ENCODE measurements at places on chromosomes 2 and 18. TPM values are rescaled to one million over a fixed set of nuclear protein-coding genes. Genes with fewer than 3 reads are reported as not detected.

Gene UBR3
- 21.5 TPM for total RNA-seq

Gene MAP3K19
- not detected for total RNA-seq

Gene ZC3H15
- total RNA-seq, result 64.5 TPM

GRCh38 chr2:86636842-86637241, 13.2 kb upstream of the RNF103 start:
- H3K27ac ChIP-seq, result no peak overlapping the region
- H3K4me3 ChIP-seq, result no peak overlapping the region
- H3K4me1 ChIP-seq, result peaks cover 3% of the 10 kb centered on the region

- no peaks in the 10 kb centered on the region for H3K27me3 ChIP-seq
- no peak overlapping the region for H3K4me3 ChIP-seq
- H3K4me1 ChIP-seq, result no peaks in the 10 kb centered on the region
- DNase-seq, result no peak
These were observed 64.2 kb downstream of the RBM43 start for GRCh38 chr2:151197184-151198108.

- H3K27me3 ChIP-seq, result no peaks in the 10 kb centered on the region
- no peak overlapping the region for H3K27ac ChIP-seq
- H3K4me3 ChIP-seq, result no peak overlapping the region
- no peak for DNase-seq
These were observed 258.8 kb downstream of the MREG start for GRCh38 chr2:215754546-215754945.

GRCh38 chr2:190766174-190766572, 114.4 kb upstream of the GLS start:
- H3K27ac ChIP-seq, result no peak overlapping the region
- H3K27me3 ChIP-seq, result no peaks in the 10 kb centered on the region
- no peak overlapping the region for H3K4me3 ChIP-seq
- DNase-seq, result no peak
- no peaks in the 10 kb centered on the region for H3K36me3 ChIP-seq

DNA sequence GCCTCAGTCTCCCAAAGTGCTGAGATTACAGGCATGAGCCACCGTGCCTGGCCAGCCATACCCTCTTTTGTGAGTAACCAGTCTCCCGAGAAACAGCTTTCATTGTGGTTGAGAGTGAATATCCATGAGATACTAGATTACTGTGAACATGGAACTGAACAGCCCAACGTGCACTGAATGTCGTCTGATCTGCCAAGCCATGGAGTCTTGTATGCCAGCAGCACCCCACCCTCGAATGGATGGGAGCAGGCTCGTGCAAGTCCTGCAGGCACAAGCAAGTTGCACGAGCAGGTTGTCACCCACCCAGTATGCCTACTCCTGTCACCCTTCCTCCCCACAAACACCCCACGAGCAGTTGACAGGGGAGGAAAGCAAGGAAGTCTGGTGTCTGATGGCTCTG, 36.5 kb upstream of the TFCP2L1 start:
- DNase-seq, result no peak
- H3K4me3 ChIP-seq, result no peak overlapping the region
- H3K36me3 ChIP-seq, result no peaks in the 10 kb centered on the region
- no peak overlapping the region for H3K27ac ChIP-seq
- H3K27me3 ChIP-seq, result no peaks in the 10 kb centered on the region

GRCh38 chr2:30711646-30712085, 95.6 kb downstream of the CAPN13 start:
- H3K4me3 ChIP-seq, result no peak overlapping the region
- no peaks in the 10 kb centered on the region for H3K4me1 ChIP-seq
- no peaks in the 10 kb centered on the region for H3K36me3 ChIP-seq
- H3K27ac ChIP-seq, result no peak overlapping the region

GRCh38 chr2:159249990-159250715, 36.4 kb downstream of the WDSUB1 start:
- no peak for DNase-seq
- no peak overlapping the region for H3K27ac ChIP-seq
- H3K36me3 ChIP-seq, result peaks cover 7% of the 10 kb centered on the region
- H3K4me1 ChIP-seq, result no peaks in the 10 kb centered on the region
- no peaks in the 10 kb centered on the region for H3K27me3 ChIP-seq
- no peak overlapping the region for H3K4me3 ChIP-seq

GRCh38 chr2:67476809-67477790, 80.0 kb downstream of the ETAA1 start:
- no peaks in the 10 kb centered on the region for H3K36me3 ChIP-seq
- H3K4me1 ChIP-seq, result no peaks in the 10 kb centered on the region
- no peak overlapping the region for H3K27ac ChIP-seq
- H3K27me3 ChIP-seq, result no peaks in the 10 kb centered on the region

DNA sequence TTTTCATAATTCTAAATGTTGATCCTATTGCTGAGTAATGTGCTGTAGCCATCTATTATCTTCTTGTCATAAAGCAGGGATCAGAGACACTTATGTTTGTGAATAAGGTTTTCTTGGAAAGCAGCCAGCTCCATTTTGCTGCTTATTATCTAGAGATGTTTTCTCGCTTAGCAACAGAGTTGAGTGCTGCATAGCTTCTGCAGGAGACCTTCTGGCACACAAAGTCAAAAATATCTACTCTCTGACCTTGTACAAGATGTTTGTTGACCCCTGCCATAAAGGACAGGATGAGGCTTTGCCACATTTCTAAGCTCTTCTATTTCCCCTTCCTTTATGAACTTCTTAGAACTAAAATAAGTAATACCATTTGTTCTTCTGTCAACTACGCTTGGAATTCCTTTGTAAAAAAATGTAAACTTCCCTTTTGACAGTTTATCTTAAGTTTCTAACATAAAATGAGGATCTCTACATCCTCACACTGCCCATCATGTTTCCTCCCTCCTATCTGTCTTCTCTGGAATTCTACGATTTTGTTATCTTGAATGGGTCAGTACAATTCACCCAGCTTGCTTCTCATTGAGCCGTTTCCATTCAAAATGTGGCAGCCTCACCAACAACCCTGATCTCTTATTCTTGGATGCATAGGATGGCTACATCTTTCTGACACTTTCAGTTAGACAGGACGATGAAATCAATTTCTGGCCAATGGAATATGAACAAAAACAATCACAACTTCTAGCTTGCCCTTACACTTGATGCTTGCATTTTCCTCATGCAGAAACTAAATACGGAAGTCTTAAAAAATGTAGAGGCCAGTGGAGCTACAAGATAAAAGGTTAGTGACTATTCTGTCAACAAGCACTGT, 1377.0 kb downstream of the SUCLG1 start:
- H3K27ac ChIP-seq, result peak overlapping the region; percentile 12
- no peaks in the 10 kb centered on the region for H3K36me3 ChIP-seq
- H3K4me1 ChIP-seq, result no peaks in the 10 kb centered on the region
- no peaks in the 10 kb centered on the region for H3K27me3 ChIP-seq

GRCh38 chr2:177942731-177943130, 129.8 kb downstream of the PDE11A start:
- no peak overlapping the region for H3K27ac ChIP-seq
- no peak overlapping the region for H3K4me3 ChIP-seq
- no peaks in the 10 kb centered on the region for H3K36me3 ChIP-seq
- no peaks in the 10 kb centered on the region for H3K4me1 ChIP-seq

- no peak overlapping the region for H3K4me3 ChIP-seq
- H3K27ac ChIP-seq, result peak overlapping the region; percentile 99
- no peak for DNase-seq
- no peaks in the 10 kb centered on the region for H3K36me3 ChIP-seq
- H3K4me1 ChIP-seq, result peaks cover 7% of the 10 kb centered on the region
These were observed 62.9 kb downstream of the SETBP1 start for GRCh38 chr18:44743631-44744030.

Data from endodermal cell (in vitro differentiated cells).